ENCODE measurements at places on chromosomes 1 and 21.

DNA sequence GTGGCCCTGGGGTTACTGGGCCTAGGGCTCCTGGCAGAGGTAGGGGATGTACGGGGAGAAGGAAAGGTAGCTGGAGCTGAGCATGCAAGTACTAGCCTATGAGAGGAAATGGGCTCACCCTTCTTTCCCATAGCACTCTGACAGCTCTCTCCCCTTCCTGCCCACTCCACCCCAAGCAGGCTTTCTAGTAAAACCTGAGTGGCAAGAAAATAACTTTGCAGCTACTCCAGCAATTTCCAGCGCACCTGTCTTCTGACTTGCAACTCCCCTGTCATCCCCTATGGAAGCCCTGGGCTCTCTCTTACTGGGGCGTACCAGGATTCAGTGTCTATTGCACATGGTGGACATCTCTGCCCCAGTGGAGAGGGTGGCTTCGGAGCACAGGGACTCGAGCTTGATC, 6.7 kb upstream of the IVL start:
- DNase-seq, result no peak

DNA sequence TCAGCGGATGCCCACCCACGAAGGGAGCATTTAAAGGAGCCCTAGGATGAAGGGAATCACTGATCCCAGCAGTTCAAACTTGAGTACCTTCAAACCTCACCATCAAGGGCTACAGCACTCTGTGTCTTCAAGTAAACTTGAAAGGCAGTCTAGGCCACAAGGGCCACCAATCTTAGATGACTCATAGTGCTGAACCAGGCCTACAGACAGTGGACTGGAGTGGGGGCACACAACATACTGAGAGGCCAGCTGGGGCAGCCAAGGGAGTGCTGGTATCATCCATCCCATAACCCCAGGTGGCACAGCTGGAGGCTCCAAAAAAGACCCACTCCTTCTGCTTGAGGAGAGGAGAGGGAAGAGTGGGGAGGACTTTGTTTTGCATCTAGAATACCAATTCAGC, 345.4 kb downstream of the DUSP10 start:
- DNase-seq, result no peak

GRCh38 chr1:193971595-193971994, 785.2 kb upstream of the B3GALT2 start:
- no peak for DNase-seq

- no peak for DNase-seq
Measured at GRCh38 chr1:70041317-70042045, 163.9 kb downstream of the LRRC40 start.

DNA sequence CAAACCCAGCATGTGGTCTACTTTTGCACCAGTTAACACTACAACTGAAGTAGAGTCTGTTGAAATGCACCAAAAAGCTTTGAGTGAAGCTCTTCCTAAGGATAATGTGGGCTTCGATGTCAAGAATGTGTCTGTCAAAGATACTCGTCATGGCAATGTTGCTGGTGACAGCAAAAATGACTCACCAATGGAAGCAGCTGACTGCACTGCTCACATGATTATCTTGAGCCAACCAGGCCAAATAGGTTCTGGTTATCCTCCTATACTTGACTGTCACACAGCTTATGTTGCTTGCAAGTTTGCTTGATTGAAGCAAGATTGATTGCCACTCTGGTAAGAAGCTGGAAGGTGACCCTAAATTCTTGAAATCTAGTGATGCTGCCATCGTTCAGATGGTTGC, 85.2 kb downstream of the DENND1B start:
- no peak for DNase-seq
